Ovary (tissue), 10 donors: ENCODE measurements at places on chromosomes 12 and 14.

GRCh38 chr14:63478010-63478409 is 65.2 kb downstream of the PPP2R5E start:
- H3K27ac ChIP-seq = no peak overlapping the region
- H3K4me1 ChIP-seq = no peaks in the 10 kb centered on the region
- no peak for DNase-seq

- DNase-seq = no peak
- H3K4me3 ChIP-seq = no peak overlapping the region
- H3K27ac ChIP-seq = no peak overlapping the region
- no peaks in the 10 kb centered on the region for H3K4me1 ChIP-seq
Observed at GRCh38 chr12:38110026-38110699, 206.4 kb upstream of the ALG10B start.

DNA sequence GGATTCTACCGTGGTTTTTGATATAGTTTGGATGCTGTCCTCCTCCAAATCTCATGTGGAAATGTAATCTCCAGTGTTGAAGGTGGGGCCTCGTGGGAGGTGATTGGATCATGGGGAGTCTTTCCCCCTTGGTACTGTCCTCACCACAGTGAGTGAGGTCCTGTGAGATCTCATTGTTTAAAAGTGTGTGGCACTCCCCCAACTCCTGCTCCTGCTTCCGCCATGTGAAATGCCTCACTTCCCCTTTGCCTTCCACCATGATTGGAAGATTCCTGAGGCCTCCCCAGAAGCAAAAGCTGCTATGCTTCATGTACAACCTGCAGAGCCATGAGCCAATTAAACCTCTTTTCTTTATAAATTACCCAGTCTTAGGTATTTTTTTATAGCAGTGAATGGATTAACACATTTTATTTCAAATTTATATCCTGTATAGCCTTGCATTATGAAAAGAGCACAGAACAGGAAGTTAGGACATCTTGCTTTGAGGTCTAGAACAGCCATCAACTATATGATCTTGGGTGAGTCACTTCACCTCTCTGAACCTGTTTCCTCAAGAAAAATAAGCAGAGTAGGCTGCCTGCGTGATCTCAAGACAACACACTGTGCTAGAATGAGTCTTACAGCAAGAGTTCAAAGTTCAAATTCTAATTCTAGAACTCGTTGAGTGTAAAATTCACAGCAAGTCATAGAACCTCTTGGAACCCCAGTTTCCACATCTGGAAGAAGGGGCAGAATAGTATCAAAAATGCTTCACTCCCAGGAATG is 160.9 kb upstream of the EEA1 start:
- H3K27ac ChIP-seq = no peak overlapping the region
- H3K27me3 ChIP-seq = no peaks in the 10 kb centered on the region
- no peaks in the 10 kb centered on the region for H3K4me1 ChIP-seq
- no peaks in the 10 kb centered on the region for H3K36me3 ChIP-seq
- no peak overlapping the region for H3K4me3 ChIP-seq

- no peak overlapping the region for H3K27ac ChIP-seq
- H3K4me1 ChIP-seq = no peaks in the 10 kb centered on the region
- H3K4me3 ChIP-seq = no peak overlapping the region
- H3K27me3 ChIP-seq = no peaks in the 10 kb centered on the region
Observed at GRCh38 chr14:96066976-96067375, 27.8 kb downstream of the C14orf132 start.

DNA sequence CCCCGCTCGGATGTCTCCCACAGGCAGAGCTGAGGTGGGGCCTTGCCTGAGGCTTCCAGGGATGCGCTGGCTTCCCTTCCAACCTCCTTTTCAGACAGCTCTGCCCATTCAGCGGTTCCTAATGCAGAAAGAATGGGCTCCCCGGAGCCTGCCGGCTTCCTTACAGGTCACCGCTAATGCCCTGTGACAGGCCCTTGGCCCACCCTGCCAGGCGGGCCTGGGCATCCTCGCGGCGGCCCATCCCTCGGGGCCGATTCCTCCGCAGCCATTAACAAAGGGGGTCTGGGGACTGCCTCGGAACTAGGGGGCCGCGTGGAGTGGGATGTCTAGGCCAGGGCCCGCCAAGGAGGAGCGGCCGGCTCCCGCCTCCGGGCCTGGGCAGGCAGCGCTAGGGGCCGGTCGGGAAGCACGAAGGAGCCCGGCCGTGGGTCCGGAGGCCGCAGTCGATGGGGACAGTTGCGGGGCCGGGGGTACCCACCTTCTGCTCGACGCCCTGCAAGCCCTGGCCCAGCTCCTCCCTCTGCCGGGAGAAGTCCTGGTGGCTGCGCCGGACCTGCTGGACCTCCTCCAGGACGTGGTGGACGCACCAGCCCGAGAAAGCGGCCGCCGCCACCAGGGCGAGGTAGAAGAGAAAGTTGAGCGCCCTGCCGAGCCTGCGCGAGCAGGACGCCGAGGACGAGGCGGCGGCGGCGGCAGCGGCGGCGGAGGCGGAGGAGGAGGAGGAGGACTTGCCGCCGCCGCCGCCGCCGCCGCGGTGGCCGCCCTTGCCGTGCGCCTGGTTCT is 738 bp downstream of the CKAP4 start:
- H3K4me1 ChIP-seq = peaks cover 18% of the 10 kb centered on the region
- H3K4me3 ChIP-seq = peak overlapping the region; percentile 73
- H3K27me3 ChIP-seq = no peaks in the 10 kb centered on the region

- no peak overlapping the region for H3K27ac ChIP-seq
- no peak overlapping the region for H3K4me3 ChIP-seq
- no peak for DNase-seq
- H3K36me3 ChIP-seq = no peaks in the 10 kb centered on the region
- no peaks in the 10 kb centered on the region for H3K4me1 ChIP-seq
- no peaks in the 10 kb centered on the region for H3K27me3 ChIP-seq
Observed at GRCh38 chr14:24706351-24706750, 72.4 kb upstream of the GZMB start.

DNA sequence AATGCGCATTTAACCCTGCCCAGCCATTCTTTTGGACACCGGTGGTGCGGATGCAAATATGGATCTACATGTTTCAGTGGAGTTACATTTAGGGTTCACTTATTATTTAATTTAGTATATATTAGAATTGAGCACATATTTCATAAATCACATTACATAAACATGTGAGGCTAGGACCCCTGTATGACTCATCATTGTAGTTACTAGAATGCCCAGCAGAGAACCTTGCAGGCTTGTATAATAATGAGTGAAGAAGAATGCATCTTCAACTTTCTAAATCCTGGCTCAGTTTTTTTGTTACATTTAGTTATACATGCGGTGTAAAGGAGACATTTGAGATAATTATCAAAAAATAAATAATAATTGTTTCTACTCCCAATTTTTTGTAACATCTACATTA is 369.0 kb downstream of the ATP23 start:
- H3K4me3 ChIP-seq = no peak overlapping the region
- H3K27ac ChIP-seq = no peak overlapping the region
- no peaks in the 10 kb centered on the region for H3K4me1 ChIP-seq
- H3K27me3 ChIP-seq = no peaks in the 10 kb centered on the region

DNA sequence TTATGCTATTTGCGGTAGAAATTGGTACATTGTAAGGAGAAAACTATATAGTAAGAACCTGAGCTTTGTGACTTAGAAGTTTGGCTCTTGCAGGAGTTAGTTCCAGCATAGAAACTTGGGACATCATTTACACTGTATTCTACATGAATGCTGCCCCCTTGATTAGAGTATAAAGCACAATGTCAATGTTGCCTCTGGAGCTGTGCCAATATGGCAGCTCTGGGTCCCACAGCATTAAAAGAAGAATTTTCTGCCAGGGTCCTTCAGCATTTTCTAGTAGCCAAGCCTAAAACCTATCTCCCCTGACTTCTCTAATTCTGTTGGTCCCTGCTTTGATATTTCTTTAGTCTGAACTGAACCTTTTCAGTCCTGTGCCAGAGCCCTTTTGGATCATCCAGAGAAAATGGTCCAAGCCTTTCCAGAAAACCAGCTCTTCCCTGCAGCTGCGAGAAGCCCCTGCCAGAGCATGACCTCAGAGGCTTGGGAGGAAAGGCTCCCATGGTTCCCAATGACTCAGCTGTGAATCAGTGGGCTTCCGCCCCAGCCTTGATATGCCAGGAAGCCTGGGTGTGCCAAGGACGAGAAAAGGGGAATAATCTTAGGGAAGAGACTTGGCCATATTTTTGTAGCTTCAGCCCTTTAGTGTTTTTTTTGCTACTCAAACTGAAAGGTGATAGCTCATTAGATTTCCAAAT is 43.2 kb downstream of the PLEKHG7 start:
- H3K36me3 ChIP-seq = no peaks in the 10 kb centered on the region
- DNase-seq = peak; percentile 41
- H3K27me3 ChIP-seq = no peaks in the 10 kb centered on the region
- H3K4me1 ChIP-seq = no peaks in the 10 kb centered on the region
- no peak overlapping the region for H3K27ac ChIP-seq

DNA sequence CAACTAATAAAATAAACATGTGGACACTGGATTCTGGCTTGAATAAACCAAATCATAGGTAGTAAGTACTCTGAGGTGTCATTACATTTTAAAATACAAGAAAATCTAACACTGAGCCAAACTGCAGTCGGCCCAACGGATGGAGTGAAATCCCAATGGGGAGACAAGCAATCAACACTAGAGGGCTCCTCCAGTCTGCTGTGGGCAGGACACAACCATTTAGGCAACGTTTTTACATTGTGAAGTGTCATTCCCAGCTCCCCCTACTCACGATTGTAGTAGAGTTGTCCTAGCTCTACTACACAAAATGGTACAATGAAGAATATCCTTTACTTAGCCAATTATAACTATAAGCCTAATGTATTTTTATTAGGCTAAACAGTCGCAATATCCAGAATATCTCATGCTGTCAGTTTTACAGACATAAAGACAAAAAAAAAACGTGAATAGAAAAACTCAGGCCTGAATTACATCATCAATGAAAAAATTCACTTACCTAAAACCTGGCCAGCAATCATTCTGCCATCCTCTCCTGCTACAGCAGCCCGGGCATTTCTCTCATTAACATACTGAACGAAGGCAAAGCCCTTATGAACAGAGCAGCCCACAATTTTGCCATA is 35.7 kb downstream of the HNRNPC start:
- H3K36me3 ChIP-seq = no peaks in the 10 kb centered on the region
- no peak overlapping the region for H3K4me3 ChIP-seq
- no peak overlapping the region for H3K27ac ChIP-seq
- no peaks in the 10 kb centered on the region for H3K27me3 ChIP-seq

- DNase-seq = no peak
- no peaks in the 10 kb centered on the region for H3K36me3 ChIP-seq
- H3K27ac ChIP-seq = no peak overlapping the region
Observed at GRCh38 chr12:129269756-129270495, 416.6 kb downstream of the GLT1D1 start.

- H3K4me1 ChIP-seq = no peaks in the 10 kb centered on the region
- H3K27me3 ChIP-seq = no peaks in the 10 kb centered on the region
- H3K27ac ChIP-seq = no peak overlapping the region
- H3K36me3 ChIP-seq = no peaks in the 10 kb centered on the region
Observed at GRCh38 chr12:91502208-91502607, 319.6 kb upstream of the DCN start.

DNA sequence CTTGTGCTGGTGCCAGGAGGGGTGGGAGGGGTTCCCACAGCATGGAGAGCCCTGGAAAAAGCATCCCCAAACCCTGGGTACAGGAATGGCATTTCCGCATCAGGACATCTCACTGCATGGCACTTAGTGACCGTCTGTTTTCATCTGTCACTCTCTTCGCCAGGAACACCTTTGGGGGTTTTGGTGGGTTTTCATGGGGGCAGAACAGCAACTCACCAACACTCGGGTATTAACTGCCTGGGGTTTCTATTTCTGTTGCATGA is 3.5 kb downstream of the VSX2 start:
- DNase-seq = no peak
- no peak overlapping the region for H3K4me3 ChIP-seq
- H3K27me3 ChIP-seq = peaks cover 6% of the 10 kb centered on the region
- no peak overlapping the region for H3K27ac ChIP-seq
- H3K4me1 ChIP-seq = peaks cover 9% of the 10 kb centered on the region
- H3K36me3 ChIP-seq = no peaks in the 10 kb centered on the region

DNA sequence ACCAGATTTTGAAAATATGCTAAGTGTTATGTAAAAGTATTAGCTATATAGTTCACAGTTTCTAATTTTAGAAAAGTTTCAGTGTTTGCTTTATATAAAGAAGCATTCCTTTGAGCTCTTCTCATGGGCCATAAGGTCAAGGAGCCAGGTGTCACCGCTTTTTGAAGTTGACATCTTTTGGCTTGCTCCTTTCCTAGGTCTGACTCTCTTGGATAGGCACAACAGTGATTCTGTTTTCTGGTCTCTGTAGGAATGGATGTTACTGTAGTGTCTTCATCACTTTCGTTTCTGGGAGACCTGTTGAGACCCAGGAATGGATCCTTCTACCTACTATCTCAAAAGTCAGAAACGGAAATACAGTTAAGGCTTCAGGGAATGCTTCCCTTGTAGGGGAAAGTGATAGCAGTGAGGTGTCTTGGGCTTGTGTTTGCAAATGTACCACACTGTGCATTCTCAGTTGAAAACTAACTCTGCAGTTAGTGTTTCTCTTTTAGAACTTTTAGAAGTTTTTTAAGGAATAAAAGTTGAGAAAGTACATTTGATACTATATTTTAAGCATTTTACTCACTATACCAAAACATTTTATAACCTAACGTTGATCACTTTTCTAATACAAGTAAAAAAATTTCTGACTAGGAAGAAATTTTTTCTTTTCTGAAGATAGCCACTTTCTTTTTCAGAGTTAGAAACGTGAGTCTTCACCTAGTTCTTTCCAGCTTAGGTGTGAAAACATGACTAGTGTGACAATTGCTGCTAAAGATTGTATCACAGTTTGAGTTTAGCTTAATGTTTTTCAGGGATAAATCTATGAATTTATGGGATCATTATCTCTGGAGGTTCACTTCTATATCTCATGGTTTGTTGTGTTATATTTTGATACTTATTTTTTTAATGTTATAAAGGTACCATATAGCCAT is 20.8 kb downstream of the VRK1 start:
- H3K4me3 ChIP-seq = no peak overlapping the region
- H3K27me3 ChIP-seq = no peaks in the 10 kb centered on the region
- H3K36me3 ChIP-seq = no peaks in the 10 kb centered on the region
- H3K27ac ChIP-seq = no peak overlapping the region
- no peak for DNase-seq

GRCh38 chr14:64762044-64763034 is 58.1 kb downstream of the PLEKHG3 start:
- no peak overlapping the region for H3K4me3 ChIP-seq
- H3K27ac ChIP-seq = peak overlapping the region; percentile 94
- DNase-seq = peak; percentile 97
- H3K4me1 ChIP-seq = peaks cover 35% of the 10 kb centered on the region
- no peaks in the 10 kb centered on the region for H3K36me3 ChIP-seq
- no peaks in the 10 kb centered on the region for H3K27me3 ChIP-seq
